Right renal pelvis (tissue), 4 donors: ENCODE measurements at places on chromosomes 11 and 22.

DNA sequence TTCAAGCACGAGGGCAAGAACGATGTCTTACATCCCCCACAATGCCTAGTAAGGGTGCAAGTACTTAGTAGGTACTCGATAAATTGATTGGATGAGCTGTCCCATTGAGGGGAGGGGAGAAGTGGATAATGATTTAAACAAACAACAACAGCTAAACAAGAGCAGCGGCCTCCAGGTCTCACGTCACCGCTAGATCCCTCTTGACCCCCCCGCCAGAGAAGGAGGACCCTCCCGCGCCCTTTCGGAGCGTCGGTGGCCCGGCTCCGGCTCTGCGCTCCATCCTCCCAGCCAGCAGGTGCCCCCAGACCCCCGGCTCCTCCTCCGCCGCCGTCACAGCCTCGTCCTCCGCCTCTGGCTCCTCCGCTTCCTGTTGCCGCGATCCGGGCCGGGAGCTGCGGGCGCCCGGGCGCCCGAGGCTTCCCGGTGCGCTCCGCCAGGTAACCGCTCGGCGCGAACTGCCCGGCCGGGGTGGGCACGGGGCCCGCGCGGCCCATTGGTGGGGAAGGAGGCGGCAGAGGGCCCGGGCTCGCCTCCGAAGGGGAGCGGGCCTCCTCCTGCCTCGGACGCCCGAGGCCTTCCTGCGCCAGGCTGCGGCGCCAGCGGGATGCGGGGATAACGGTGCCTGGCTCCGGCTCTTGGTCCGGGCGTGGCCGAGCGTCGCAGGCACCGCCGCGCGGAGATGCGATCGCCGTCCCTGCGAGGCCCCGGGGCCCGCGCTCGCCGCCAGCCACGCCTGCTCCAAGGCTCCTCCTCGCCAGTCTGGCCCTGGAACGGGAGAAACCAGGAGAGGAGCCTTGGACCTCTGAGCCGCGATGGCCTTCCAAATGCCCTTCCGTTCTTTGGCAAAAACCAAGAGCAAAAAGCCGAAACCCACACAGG is at the start of gene TLCD5:
TSS of gene TLCD5 (plus strand) at position 368 of the 879 bp plus-strand sequence. CDS start 2,143 bp downstream, outside the sequence.
- DNase-seq = peak; percentile 62

GRCh38 chr11:87263264-87263838 is 225.6 kb downstream of the TMEM135 start:
- DNase-seq = no peak

DNA sequence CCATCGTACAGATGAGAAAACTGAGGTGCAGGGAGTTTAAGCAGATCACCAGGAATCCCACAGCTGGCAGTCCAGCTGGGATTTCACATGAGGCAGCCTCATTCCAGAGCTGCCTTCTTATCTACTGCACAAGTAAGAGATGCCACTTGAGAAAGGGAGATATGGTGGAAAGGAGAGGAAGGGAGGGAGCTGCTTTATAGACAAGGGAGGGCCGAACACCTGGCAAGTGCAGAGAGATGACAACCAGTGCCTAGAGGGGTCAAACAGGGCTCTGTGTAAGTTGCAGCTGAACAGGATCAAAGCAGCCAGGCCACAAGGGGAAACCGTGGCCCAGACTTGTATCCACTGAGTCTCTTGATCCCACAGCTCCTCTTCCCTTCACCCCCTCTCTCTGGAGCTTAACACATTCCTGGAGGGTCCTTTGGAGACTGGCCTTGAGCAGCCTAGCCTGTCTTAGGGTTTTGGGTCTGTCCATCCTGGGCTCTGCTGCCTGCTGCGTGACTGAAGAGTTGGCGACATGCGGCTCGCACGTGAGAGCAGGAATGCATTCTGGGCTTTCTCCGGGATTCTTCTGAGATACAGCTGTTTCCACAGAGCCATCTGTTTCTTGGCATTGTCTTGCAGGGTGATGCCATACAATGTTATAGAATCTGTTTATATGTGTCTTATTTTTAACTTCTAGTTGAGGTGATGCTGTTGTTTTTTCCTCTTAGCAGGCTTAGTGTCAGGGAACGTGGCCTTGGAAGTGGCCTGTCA is 268.5 kb upstream of the SYN3 start:
- DNase-seq = no peak

DNA sequence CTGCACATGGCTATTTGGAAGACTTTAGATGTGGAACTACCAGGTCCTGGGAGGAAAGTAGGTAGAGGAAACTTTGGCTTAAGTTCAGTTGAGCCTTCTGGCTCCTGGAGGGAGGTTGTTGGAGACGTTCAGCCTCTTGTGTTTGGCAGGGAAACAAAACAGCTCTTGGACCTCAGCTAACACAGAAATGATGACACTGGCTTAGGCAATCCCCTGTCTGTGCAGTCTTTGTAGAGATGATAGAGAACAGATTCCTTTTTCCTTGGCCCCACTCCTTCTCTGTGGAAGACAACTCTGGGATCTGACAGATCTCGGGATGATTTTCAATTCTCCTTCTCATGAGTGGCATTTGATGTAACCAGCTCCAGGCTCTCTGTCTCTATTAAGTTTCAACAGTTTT is 428.5 kb downstream of the TMEM135 start:
- no peak for DNase-seq

DNA sequence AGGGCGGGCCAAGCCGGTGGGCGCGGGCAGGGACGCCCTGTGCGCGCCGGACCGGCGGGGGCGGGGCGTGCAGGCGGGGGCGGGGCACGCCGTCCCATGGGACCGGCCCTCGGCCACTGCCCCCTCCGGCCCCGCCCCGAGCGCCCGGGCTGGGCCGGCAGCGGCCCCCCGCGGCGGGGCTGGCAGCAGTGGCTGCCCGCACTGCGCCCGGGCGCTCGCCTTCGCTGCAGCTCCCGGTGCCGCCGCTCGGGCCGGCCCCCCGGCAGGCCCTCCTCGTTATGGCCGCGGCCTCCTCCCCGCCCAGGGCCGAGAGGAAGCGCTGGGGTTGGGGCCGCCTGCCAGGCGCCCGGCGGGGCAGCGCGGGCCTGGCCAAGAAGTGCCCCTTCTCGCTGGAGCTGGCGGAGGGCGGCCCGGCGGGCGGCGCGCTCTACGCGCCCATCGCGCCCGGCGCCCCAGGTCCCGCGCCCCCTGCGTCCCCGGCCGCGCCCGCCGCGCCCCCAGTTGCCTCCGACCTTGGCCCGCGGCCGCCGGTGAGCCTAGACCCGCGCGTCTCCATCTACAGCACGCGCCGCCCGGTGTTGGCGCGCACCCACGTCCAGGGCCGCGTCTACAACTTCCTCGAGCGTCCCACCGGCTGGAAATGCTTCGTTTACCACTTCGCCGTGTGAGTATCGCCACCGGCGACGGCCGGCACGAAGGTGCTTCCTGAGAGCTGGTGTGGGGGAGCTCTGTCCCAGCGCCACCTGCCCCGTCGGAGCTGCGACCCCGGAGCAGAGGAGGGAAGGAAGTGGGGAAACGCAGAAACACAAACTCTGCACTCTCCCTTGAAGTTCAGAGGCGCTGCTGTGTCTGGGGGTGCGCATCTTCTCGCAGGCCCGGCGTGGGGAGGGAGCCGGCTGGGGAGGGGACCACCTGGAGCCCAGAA is at the start of gene KCNQ1:
TSS of gene KCNQ1 (plus strand) at position 188 of the 925 bp plus-strand sequence. CDS start at position 279, 91 bp downstream.
- DNase-seq = no peak

GRCh38 chr11:131491503-131491902 is 121.1 kb downstream of the NTM start:
- no peak for DNase-seq

GRCh38 chr22:32951807-32952153 is 106.4 kb downstream of the SYN3 start:
- DNase-seq = no peak

DNA sequence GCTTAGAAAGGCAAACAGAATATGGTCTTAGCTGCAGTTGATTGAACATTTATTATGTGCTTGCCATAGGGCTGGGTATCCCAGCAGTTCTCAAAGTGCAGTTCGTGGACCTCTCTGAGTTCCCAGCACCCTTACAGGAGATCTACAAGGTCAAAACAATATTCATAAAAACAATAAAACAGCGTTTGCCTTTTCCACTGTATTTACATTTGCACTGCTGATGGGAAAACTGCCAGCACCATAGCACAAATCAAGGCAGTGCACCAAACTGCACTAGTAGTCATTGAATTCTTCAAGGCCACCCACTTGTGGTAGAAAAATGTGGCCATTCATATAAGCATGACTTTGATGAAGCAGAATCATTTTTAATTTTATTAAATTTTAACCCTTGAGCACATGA is 128.1 kb downstream of the CCDC34 start:
- DNase-seq = no peak

DNA sequence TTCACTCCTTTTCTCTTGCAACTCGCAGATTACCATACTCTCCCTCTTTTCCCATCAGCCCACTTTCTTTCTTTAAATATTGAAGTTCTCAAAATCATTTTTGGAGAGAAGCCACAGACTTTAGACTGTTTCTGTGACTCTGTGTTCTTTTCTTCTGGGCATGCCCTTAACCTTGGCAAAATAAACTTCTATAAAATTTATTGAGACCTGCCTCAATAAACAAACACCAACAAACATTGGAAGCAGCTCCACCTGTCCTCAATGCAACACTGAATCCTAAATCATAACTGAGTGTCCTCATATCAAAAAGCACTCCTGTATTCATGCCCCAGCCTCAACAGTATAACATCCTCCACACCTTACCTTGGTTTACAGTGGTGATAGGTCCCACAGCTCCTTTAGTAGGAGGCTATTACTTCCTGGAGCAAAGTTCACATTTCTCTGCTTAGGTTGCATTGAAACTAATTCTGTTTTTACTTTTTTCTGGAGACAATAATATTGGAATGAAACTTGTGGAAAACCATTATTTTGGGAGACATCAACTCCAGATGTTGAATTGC is 320.0 kb upstream of the LRRC4C start:
- DNase-seq = no peak

GRCh38 chr22:27581688-27582087 is 219.9 kb downstream of the MN1 start:
- peak; percentile 60 for DNase-seq

DNA sequence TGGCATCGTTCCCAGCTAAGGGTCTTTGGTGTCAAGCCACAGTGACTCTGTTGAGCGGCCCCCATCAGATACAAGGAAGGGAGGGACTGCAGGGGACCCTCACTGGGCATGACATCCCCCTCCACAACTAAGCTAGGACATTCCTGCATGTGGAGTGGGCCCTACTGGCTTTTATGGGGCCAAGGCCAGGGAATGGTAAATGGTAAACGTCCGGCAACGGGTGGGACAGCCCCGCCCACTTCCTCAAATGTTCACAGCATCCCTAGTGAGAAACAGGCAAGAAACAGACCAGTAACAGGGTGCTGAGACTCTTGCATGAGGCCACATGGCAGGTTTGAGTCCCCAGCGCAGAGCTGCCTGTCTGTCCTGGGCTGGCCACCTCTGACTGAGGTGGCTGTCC is 4.4 kb downstream of the TMPRSS6 start:
- no peak for DNase-seq

DNA sequence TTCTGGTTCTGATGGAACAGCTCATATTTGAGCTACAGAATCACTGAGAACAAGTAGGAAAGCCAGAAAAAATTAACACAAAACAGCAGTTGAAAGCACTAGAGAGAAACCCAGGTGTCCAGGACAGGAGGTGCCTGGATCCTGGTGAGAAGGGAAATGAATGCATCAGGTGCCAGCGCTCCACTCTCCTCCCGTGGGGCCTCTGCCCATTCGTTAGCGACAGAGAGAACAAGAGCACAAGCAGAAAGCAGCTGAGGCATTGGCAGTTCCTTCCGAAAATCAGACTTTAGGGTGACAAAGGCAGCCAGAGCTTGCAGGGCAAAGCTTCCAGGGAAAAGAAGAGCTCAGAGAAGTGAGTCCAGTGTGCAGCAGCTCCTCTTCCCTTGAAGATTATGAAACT is 20.0 kb upstream of the KRTAP5-7 start:
- no peak for DNase-seq
